ENCODE measurements at places on chromosomes 12 and 14.

DNA sequence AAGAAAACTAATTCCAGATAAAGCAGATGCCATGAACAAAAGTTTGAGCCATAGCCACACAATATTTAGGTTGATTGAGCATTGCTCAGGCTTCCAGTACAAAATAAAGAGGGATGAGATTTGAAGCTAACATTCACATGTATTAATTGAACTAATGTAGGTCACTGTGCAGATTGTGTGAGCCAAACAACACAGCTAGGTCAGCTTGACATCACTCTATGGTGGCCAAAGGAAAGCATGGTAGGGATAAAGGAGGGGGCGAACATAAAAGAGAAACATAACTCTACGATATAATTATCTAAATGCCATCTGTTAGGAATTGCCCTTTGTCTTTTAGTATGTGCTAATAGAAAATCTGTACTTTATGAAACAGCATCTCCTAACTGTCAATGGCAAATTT, 477.7 kb upstream of the SYT1 start:
- no peak for DNase-seq

- peak; percentile 92 for DNase-seq
These were observed 126.9 kb upstream of the KRAS start for GRCh38 chr12:25377469-25378177.

DNA sequence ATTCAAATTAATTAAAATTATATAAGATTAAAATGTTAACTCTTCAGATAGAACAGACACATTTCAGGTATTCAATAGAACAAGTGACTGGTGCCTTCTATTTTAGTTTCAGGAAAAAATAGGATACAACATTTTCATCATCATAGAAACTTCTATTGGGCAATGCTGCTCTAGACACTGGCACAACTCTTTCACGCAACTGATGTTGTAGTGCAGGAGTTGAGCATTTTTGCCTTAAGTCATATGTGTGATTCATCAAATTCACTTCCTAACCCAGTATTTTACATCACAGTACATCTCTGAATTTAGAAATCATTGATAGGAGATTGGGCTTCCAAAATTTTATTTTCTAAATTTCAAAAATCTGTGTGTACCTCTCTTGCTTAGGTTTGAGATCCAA, 215.4 kb upstream of the DIO2 start:
- no peak for DNase-seq

- no peak for DNase-seq
These were observed 19.0 kb downstream of the SLC7A7 start for GRCh38 chr14:22796087-22796707.

DNA sequence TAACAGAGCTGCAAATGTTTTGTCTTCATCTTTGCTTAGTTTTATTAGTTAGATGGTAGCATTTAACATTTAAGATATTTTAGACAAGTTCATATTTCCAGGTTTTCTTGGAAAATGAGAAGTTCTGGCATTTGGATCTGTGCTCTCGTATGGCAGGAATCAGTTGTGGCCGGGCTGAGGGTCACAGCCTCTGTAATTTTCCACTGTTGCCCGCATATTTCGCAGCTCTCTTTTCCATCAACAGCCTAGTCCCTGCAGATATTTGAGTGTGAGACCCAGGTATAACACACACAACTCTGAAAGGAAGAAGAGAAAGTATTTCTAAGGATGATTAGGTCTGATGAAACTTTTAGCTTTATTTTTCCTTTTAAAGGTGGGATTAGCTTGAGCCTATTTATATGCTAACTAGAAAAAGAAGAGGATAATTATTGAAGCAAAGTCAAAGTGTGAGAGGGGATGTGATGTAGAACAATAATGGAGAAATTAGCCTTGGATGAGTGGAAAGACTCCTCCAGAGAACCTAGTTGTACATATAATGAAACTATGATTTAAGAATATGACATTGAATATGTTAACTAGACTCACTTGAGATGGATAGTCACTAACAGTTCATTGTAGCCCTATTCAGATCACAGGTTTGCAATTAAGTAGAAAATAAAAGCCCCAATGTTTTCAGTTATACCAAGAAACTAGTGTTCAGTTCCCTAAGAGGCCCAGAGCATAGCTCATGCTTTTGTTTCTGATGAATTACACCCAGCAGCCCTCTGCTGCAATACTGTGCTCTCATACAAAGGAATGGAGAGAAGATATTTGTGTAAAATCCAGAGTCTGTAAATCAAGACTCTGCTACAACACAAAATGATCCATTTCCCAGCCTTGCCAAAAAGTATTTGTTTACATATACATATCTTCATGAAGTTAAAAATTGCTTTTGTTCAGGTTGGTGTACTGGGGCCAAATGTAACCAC, 158.4 kb downstream of the C12orf50 start:
- no peak for DNase-seq

GRCh38 chr12:9872742-9873141, 3.6 kb upstream of the CLEC2B start:
- DNase-seq: no peak

DNA sequence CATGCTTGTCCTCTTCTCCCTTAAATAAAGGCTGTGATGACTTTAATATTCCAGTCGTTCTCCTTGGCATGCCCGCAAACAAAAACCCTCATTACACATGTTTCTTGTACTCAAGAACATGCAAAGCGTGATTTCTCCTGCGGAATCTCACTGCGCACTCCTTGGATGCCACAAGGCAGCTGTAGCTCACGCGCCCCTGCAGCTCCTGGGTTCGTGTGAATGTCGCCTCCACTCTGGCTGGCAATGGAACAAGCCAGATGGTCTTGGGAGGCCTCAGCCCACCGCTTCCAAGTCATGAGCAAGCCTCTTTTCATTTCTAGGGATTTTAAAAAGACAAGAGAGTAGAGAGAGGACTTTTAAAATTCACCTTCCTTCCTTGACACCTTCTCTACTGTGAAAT, 403.8 kb downstream of the PCNX1 start:
- no peak for DNase-seq

DNA sequence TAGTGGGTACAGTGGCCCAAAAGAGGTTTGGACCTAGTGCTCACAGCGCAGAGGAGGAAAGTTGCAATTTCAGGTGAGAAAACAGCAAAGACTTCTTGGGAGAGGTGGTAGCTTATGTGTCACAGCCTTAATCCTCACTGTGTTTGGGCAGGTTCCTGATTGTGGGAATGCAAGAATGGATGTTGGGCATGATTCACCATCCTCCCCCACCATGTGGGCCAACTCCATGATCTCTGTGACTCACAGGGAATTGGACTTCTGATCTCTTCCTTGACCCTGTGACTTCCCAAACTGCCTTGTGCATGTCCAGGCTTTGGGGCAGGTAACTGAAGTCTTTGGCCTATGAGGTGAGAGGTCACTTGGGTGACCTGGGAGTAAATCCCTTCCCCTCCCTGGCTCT, 1.8 kb upstream of the CHST11 start:
- DNase-seq: no peak

- DNase-seq: no peak
These were observed 45.0 kb downstream of the ARMH4 start for GRCh38 chr14:58107041-58107440.

DNA sequence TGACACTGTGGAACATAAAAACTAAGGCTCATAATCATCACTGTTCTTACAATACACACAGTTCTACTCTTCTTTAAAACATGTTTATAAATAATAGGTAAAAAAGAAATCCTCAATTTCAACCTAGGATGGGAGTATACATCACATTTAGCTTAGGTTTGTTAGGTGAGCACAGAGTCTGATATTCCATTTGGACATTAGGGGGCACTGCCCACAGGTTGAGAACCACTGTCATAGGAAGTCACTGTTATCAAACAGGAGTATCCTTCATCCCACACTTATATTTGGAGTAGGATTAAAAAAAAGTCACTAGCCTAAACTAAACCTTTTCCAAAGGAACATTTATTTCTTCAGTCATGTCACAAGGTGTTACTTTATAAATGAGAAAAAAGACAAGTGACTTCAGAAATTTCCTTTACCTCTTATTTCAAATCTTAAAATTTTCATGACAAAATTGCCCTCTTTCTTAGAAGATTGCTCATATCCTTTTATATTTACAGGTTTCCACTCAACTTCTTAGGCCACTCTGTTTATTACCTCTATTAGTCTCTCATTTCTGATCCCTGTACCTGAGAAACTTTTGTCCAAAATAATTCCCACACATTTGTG, 240.6 kb downstream of the CPNE8 start:
- DNase-seq: peak; percentile 25

DNA sequence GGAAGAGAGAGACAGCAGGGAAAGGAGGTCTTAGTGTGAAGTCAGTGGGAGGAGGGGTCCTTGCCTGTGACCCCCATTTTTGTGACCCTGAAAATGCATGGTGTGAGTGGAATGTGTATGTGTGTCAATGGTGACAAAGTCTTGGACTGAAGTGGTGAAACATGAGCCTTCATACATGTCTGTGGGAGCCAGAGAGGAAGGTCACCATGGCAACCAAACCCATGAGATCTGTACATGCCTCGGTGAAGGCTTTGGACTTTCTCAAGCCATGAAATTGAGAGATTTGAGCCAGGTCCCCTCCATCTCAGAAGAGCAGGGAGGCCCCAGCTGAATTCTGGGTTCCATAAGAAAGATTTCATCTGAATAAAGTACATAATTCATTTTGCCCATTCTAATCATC, 108.7 kb downstream of the TTC8 start:
- no peak for DNase-seq

DNA sequence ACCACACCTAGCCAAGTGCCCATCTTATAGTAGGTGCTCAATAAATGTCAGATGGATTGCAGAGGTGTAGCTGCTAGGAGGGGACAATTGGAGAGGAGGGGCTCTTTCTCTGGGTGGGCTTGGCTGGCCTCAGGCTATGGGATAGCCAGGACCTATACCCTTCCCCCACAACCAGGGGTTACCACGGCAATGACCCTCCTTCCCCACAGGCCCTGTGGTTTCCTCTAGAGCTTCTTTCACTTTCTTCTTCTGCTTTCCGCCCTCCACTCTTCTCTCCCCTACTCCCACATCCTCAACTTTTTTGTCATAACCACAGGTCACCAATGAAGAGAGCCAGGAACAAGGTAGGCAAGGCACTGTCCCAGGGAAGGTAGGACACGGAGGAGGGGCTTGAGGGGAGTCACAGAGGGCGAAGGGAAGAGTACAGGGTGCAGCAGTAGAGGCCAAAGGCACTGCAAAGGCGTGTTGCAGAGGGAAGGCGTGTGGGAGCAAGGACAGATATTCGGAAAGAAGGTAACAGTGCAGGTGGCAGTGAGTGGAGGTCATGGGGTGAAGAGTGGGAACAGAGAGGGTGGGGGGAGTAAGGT, 1.9 kb upstream of the ITGB7 start:
- DNase-seq: peak; percentile 85

GRCh38 chr12:93733358-93733757, 56.2 kb downstream of the CRADD start:
- no peak for DNase-seq

DNA sequence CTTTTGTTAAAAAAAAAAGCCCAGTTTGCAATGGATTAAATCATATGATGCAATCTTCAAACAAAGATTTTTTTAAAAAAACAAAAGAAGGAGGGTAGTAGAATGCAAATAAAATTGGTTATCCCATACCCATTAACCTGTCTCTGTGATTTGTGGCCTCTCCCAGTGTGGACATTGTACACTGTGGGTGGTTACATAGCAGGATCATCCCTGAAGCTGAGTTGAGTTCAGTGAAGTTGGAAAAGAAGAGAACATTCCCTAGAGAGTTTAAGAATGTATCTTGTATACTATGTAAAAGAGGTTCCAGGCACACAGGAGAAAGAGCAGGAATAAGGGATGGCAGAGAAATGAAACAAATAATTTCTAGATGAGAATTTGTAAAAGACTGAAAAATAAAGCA, 142.4 kb upstream of the SLC16A7 start:
- DNase-seq: no peak

DNA sequence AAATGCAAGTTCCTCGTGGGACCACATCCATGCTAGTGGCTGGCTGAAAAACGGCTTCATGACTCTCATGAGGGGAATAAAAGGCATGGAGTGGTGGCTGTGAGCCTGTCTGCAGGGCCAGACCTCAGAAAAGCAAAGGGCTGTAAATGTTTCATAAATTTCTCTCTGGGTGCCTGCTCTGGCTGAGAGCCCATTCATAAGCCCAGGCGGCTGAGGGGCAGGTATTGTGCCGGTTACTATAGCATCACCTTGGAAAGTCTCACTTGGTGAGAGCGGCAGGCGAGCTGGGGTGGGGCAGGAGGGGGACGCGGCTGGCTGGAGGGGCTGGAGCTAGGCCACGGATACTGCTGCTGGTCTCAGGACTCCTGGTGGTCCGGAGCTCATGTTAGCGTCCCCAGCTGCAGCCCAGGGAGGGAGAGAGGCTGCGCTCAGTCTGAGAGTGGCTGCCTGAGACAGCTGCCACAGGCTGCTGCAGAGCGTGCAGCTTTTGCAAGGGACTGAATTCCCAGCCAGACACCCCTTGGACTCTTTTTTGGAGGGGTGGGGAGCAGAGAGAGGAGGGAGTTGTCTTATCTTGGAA, at the start of gene SLC17A8:
Gene SLC17A8 (plus strand): TSS at position 431 of the 580 bp plus-strand sequence. CDS start 318 bp downstream, outside the sequence.
- no peak for DNase-seq

- peak; percentile 30 for DNase-seq
These were observed 988 bp upstream of the TMEM263 start for GRCh38 chr12:106954462-106955376.

GRCh38 chr12:93847517-93848474, 170.6 kb downstream of the CRADD start:
- peak; percentile 87 for DNase-seq

DNA sequence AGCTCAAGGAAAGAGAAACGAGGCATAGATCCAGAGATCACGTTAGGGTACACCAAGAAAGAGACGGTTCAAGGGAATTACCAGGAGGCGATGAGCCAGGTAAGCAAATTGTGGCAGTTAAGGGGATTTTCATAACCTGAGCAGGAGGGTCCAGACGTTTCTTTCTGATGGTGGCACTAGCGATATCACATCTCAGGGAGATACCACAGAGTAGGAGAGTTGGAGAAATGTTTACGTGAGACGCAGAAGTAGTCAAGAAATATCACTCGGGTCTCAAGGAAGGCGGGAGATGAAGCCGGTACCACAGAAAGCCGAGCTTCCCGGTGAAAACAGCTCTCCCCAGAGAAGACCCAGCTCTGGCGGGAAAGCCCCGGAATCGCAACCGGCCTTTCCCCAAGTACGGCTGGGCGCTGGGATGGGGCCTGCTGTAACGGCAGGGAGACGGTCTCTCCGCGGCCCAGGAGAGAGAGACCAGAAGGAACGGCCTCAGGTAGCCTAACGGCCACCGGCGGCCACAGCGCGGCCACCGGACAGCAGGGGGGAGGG, 485 bp downstream of the SENP1 start:
- no peak for DNase-seq

GRCh38 chr12:105347499-105347898, 17.0 kb downstream of the C12orf75 start:
- DNase-seq: no peak

- DNase-seq: no peak
These were observed 145.5 kb downstream of the KCNA5 start for GRCh38 chr12:5189173-5189572.

- DNase-seq: no peak
These were observed 8.7 kb upstream of the SELPLG start for GRCh38 chr12:108642269-108642870.

DNA sequence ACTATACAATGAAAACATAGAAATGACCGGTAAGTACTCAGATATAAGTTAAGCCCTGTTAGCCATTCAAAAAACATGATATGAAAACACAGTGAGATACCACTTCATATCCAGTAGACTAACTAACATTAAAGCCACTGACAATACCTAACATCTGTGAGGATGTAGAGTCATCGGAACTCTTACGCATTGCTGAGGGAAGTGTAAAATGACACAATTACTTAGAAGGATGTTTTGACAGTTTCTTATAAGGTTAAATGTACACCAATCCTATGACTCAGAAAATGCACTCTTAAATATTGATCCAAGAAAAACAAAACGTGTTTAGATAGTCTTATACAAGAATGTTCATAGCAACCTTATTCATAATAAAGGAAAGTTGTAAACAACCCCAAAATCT, 782.9 kb downstream of the BCL11B start:
- no peak for DNase-seq

GRCh38 chr12:131466932-131467331, 244.0 kb upstream of the SFSWAP start:
- no peak for DNase-seq
